SJSA1 (cell line): ENCODE measurements at places on chromosomes 13 and 19.
A peak's percentile ranks its signal among the peaks of the same experiment; 100 is the strongest.

GRCh38 chr13:40103864-40104263 is 448.4 kb downstream of the COG6 start:
- DNase-seq = no peak

- no peak for DNase-seq
These were observed 32.2 kb downstream of the GP6 start for GRCh38 chr19:55005684-55006488.

GRCh38 chr19:6017576-6017975 is 39.6 kb upstream of the RANBP3 start:
- no peak for DNase-seq

GRCh38 chr13:97621631-97622030 is 187.7 kb downstream of the RAP2A start:
- DNase-seq = no peak

DNA sequence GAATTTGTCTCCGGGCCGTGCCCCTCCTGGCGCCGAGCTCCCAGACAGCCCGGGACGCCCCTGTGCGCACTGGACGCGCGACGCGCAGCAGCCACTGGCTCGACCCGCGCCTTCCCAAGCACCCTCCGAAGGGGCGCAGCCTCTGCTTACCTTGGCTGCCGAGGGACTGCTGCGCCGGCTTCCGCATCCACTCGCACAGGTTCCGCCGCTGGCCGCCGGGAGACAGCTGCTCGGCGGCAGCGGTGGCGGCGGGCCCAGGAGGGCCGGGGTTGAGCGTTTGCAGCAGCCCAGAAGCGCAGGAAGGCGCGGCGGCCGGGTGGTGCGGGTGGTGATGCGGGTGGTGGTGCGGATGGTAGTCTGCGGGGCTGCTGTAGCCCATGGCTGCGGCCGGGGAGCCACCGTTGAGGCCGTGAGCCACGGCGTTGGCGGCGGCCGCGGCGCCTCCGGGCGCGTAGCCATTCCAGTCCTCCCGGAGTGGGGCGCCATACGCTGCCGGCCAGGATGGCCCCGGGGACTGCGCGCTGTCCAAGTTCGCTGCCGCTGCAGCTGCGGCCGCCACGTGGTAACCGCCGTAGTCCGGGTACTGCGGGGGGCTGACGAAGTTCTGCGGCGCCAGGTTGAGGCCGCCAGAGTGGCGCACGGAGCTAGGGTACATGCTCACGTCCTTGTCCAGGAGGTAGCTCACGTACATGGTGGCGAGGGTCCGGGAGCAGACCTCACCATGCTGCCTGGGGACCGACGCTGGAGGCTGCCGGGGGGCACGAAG is 616 bp downstream of the CDX2 start:
- DNase-seq = no peak

DNA sequence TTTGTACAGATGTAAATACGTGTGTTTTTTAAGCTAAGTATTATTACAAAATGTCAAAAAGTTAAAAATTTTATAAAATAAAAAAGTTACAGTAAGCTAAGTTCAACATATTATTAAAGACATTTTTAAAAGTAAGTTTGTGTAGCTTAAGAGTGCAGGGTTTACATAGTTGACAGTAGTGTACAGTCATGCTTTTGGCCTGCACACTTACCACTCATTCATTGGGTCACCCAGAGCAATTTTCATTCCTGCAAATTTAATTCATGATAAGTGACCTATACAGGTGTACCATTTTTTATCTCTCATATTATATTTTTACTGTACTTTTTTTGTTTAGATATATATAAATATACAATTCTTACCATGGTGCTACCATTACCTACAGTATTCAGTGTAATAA is 769.9 kb upstream of the SLITRK6 start:
- DNase-seq = no peak

- peak; percentile 33 for DNase-seq
These were observed 3.4 kb downstream of the SF3A2 start for GRCh38 chr19:2239771-2240770.

DNA sequence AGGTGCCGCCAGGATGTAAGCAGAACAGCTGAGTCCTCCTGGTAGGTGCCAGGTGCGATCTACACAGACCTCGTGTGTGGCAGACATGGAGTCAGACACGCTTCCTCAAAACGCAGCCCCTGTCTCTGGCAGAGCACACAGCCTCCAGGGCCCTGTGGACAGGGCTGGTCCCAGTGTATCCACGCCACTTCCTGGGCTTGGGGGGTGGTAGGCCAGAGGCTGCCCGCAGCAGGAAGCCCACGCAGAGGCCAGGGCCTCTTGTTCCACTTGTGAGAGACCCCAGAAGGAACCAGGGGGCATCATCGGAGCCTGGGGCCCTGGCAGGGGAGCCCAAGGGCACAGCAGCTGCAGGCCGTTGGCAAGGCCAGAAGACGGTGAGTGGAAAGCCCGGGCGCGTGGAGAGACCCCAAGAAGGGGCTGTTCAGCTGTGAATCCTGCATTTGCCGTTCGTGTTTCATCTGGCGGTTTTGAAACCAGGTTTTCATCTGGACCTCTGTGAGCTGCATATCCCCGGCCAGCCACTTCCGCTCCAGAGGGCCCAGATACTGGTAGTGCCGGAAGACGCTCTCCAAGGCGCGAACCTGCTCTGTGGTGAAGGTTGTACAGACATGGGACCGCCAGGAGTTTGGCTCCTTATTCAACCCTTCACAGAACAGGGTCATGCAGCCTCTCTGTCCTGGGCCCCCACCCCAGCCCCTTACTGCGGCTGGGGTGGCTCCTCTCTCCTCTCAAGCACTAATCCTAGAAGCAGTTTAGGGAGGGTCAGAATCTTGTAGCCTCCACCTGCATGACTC is 25.1 kb upstream of the SLITRK1 start:
- DNase-seq = no peak

GRCh38 chr13:93577105-93577504 is 350.5 kb downstream of the GPC6 start:
- DNase-seq = no peak

- DNase-seq = no peak
These were observed 4.0 kb upstream of the UBE2M start for GRCh38 chr19:58562122-58563033.

- DNase-seq = no peak
These were observed 434.0 kb downstream of the FOXO1 start for GRCh38 chr13:40232311-40233040.

DNA sequence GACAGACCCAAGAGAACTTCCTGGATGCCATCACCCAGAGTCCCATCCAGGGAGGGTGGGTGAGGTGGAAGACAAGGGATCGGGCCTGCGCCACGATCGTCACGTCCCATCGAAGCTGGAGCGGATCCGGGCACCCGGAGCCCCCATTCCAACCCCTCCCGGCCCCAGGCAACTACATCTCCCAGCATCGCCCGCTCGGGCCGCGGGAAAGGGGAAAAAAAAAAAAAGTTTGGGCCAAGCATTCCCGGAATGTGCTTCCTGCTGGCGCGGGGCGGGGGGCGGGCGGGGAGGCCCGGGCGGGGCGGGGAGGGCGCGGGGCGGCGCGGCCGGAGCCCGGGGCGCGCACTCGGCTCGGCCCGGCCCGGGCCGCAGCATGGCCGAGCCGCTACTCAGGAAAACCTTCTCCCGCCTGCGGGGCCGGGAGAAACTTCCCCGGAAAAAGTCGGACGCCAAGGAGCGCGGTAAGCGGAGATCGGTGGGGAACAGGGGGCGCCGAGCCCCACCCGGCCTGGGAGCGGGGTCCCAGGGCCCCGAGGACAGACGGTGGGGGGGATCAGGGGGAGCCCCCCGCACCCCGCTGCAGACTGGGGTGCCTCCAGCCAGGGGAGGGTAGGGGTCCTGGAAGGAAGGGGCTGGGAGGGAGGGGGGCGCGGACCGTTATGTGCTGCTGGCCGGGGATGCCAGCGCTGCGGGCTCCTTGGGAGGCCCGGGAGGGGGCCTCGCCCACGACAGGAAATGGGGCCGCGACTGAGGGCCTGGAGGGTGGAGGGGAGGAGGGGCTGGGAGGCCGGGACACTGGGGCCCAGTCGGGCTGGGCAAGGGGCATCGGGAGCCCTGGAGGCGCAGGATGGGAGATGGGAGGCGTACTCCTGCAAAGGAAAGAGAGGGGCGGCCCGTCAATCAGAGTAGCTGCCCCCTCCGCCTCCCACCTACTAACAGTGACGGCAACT is at the start of gene SYDE1:
SYDE1 (plus strand) TSS at position 341 of the 950 bp plus-strand sequence; CDS start at position 374, 33 bp downstream.
- DNase-seq = peak; percentile 77

- no peak for DNase-seq
These were observed 96.3 kb upstream of the C1QTNF9B start for GRCh38 chr13:23993680-23993985.

DNA sequence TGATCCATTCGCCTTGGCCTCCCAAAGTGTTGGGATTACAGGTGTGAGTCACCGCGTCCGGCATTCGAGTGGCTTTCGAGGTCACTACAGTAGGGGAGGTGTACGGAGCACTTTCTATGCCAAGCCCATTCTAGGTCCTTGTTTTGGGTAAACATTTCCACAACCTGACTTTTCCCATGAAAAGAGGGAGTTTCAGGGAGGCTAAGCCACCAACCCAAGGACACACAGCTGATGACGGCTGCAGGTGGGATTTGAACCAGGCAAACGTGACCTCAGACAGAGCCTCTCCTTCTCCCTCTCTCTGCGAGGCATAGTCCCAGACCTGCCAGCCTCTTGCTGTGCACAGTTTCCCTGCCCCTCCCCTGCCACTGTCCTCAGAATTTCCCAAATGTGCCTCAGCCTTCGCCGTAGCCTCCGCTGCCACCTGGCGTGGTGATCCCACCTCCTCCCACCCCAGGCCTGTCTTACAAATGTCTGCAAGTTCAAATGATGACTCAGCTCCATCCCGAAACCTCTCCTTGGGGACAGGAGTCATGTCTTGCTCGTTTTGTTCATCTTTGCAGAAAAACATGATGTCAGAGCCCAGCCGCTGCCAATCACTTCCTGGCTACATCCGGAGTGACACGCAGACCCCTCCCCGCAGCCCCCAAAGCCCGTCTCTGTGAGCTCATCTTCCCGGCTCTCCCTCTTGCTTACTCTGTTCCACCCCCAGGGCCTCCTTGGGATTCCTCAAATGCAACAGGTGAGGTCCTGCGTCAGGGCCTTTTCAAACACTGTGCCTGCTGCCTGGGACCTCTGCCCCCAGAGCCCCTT is 6.6 kb upstream of the GADD45B start:
- peak; percentile 87 for DNase-seq

- DNase-seq = peak; percentile 24
These were observed 696 bp downstream of the ZNF460 start for GRCh38 chr19:57280962-57281400.

DNA sequence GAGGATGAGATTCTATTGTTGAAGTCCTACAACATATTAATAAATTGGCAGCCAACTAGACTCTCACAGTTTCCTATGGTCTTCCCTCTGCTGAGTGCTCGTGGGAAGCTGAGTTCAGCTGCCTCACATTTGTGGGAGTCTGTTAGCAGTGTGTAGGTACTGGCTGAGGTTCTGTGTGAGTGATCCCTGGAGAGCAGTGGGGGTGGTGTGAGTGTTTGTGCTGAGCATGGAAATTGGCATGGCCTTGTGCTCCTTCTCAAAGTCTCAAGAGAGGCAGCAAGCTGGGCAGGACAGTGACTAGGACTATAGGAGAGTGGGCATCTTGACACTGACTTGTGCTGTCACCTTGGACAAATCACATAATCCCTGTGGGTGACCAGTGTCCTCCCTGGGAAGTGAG is 298.3 kb downstream of the MTUS2 start:
- DNase-seq = no peak

- no peak for DNase-seq
These were observed 17.5 kb upstream of the NWD1 start for GRCh38 chr19:16702123-16702522.

GRCh38 chr19:45423033-45423588 is 606 bp downstream of the ERCC1 start:
- DNase-seq = no peak

DNA sequence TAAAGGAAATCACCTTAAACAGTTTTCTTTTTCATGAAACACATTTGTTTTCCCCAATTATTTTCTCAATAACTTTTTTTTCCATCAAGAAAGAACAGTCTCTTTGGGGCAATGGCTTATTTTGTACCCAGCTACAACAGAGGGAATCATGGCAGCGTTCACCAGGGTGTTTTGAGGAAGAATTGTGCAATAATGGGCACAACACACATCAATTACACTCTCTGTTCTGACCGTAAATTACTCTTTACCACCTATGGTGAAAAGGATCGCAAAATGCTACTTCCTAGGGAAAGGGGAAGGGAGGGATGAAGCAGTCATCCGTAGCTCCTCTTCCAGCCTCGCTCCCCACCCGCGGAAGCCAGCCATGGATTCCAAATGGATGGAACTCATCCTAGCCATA is 38.6 kb downstream of the TMTC4 start:
- DNase-seq = no peak

- peak; percentile 9 for DNase-seq
These were observed 77.0 kb downstream of the LRRC63 start for GRCh38 chr13:46288570-46289259.

DNA sequence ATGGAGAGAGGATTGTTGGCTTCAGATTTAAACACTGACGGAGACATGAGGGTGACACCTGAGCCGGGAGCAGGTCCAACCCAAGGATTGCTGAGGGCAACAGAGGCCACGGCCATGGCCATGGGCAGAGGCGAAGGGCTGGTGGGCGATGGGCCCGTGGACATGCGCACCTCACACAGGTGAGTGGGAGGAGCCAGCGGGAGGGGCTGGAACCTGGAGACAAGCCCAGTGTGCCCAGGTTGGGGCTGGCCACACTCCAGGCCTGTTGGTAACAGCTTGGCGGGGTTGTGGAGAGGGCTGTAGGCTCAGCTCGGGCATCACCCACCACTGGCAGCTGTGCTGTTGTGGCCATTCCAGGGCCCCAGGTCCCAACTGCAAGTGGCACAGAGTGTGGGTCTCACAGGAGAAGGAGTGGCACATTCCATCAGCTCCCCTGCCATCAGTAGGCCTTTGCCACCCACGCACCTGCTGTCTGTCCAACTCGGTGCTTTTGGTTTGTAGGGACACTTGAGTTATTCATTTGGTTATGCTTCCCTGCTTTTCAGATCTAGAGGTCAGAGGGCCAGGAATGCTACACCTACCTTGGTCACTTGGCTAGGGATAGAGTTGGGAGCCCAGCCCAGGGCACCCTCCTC is 49.8 kb downstream of the TSSK6 start:
- DNase-seq = no peak

GRCh38 chr19:18536475-18536874 is 6.9 kb downstream of the FKBP8 start:
- DNase-seq = no peak

DNA sequence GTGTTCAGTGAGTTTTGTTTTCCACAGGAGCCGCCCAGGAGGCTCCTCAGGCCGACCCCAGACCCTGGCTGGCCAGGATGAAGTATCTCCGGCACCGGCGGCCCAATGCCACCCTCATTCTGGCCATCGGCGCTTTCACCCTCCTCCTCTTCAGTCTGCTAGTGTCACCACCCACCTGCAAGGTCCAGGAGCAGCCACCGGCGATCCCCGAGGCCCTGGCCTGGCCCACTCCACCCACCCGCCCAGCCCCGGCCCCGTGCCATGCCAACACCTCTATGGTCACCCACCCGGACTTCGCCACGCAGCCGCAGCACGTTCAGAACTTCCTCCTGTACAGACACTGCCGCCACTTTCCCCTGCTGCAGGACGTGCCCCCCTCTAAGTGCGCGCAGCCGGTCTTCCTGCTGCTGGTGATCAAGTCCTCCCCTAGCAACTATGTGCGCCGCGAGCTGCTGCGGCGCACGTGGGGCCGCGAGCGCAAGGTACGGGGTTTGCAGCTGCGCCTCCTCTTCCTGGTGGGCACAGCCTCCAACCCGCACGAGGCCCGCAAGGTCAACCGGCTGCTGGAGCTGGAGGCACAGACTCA is 12.9 kb downstream of the B3GNT3 start:
- DNase-seq = no peak
